ENCODE measurements at places on chromosomes 3 and 15. TPM values are rescaled to one million over a fixed set of nuclear protein-coding genes. Genes with fewer than 3 reads are reported as not detected.

The CCK gene
- 54.6 TPM for total RNA-seq

The CPLX3 gene
- 0.82 TPM for total RNA-seq

The CCR3 gene
- total RNA-seq: not detected

DNA sequence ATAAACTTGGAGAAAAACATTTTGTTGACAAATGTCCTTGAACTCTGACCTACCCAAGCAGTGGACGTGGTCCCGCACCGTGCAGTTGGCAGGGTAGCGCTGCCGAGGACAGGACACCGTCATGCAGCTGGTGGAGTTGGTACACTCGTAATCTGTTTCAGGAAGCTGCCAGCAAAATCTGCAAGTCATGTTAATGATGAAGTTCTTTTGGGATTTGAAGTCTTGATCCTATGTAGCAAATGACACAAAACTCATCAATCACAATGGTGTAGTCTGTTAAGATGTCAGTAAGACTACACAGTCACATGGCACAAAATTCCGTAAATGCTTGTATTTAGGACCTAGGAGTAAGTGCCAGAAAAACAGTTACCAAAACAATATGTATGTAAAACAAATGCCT lies 5.5 kb downstream of the TM2D3 start:
- no peak for DNase-seq

- no peak for DNase-seq
These were observed 190.7 kb upstream of the NDN start for GRCh38 chr15:23877502-23878412.

DNA sequence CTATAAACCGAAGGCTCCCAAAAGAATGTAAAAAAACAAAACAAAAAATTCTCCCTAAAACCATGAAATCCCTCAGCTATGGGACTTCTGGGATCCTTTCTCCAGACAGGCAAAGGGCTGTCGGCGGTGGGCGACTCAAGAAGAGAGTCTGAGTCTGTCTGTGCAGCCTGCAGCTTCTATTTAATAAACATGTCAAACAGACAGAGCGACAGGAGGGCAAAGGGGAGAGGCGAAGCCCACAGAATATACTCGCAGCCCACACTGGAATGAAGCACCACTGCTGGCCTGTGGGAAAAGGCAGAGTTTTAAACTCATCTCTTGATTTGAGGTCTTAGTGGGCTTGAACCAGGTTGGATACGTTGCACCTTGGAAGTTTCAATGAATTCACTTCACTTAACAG lies 40.2 kb downstream of the ISL2 start:
- DNase-seq: no peak

Data from frontal cortex (tissue), 4 donors.